Left forelimb (tissue), 1 donor: ENCODE measurements at places on chromosomes 7 and 10.

- no peak for DNase-seq
These were observed 255.5 kb downstream of the AGMO start for GRCh38 chr7:15306296-15306695.

DNA sequence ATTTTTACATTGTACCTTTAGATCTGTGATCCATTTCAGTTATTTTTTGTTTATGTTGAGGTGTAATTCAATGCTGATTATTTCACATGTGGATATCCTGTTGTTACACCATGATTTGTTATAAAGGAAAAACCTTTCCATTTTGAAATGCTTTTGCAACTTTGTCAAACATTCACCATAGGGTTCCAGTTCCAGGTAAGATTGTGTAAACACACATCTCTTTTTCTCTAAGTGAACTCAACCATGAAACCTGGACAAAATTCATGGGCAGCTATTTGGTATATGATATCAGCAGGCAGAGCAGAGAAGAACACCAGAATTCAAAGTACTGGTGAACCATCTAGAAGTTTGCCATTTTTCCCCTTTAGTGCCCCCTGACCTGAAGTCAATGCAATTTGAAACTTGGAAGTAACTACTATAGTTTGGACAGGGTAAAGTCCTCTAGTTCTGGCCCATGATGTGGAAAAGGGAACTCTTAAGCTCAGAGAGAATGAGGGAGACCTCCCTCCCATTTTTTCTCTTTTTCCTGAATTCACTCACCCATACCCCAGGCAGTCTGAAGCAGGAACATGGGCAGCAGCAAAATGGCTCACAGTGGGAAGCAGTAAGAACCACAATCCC lies 446.1 kb downstream of the ATRNL1 start:
- DNase-seq = no peak

DNA sequence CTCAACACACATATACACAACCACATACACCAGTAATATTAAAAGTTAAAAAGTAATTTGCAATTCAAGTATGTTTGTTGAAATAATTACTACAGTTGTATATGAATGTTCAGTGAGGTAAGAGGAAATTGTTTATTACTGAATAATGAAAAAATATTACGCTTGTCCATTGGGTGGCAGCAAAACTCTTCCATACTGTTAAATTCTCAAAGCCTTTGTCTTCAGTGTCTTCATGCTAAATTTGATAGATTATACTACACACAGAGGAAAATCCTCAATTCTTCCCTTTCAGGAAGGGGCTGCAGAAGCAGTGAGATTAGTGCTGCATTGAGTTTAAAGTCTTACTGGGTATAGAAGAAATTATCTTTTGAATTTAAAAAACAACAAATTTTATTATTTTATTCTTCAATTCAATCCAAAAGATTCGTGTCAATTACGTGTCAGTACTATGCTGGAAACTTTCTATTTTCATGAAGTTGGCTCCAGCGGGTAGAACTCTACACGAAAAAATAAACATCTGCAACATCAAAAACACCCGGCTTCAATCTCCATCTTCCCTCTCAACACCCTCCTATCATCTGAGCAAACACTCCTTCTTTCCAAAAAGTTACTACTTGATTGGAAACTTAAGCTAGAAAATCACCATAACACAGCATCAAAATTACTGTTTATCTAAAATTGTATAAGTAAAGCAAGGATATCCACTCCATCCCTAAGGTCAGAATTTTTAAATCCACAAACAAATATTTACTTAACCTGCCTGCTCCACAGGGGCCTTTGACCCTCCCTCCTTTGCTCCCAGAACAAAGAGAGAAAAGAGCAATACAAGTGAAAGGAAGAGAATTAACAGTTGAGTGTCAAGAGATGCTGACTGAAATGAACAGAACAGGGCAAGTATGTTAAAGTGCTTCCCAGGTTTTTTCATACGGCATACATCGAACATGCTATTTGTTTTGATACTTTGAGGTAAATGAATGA lies 37.0 kb upstream of the TES start:
- DNase-seq = no peak

DNA sequence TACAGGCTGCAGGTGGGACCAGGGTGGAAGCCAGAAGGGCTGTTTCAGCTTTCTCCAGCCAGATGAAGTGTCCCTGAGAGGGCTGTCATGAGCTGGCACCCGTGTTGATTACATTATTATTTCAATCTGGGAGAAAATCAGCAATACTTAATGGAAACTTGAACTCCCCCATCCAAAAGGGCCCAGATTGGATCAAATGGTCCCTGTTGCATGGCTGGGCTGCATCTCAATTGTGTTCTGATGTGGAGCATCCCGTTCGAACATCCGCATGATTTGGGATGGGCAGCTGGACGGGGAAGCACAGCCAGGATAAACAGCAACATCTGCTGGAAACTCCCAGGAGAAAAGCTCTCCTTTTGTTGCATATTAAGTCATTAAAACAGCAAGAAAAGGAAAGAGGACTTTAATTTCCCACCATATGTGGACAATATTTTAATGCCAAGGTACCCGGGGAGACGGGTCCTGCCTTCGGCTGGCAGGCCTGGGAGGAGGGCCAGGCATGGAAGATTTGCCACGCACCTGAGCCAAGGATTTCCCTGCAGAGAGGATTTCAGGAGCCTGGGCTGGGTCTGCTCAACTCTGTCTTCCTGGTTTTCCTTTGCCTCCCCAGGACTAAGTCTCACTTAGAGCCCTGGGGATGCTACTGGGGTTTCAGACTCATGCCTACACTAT lies 52.4 kb downstream of the NPTX2 start:
- DNase-seq = peak; percentile 78

DNA sequence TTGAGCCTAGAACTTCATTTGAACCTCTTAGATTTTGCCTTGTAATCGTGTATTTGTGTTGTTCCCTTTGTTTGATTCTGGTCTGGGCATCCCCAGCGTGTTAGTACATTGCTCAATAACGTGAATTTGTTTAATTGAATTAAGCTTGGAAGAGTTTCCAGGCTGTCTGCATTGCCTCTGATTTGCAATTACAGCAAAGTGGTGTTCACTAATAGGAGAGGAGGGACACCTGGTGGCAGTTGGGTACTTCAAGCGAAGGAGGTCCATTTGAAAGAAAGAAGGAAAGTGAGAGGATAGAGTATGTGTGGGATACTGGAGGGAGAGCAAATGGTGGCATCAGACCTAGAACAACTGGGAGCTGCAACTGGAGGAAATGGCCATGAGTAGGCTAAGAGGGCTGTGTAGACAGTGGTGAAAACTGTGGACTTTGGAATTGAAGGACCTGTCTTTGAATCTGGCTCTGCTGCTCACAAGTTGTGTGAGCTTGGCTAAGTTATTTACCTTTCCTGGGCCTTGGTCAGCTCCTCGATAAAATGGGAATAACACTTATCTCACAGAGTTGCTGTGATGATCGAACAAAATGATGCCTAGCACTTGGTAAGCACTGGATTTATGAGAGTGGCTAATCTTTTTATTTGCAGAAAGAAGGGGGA lies 15.1 kb downstream of the LSMEM1 start:
- DNase-seq = no peak

DNA sequence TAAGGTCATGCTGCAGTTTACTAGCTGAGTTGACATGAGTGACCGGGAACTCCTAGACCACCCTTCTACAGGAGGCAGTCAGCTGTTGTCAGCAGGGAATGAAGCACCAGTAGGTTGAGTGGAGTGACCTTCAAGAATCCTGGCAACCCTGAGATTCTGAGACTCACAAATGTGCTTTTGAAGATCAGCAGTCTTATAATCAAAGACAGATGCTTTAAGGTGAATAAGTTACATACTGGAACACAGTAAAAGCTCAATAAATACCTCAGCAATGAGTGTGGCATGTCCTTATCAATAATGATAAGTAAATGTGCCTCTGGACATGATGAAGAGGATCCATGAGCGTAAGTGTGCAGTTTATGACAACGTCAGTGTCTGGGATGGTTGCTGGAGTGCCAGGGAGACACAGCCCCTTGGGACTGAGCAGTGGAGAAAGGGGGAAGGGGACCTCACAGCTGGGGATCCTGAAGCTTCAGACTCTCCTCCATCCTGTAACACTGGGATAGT lies 11.9 kb upstream of the OR6V1 start:
- no peak for DNase-seq

GRCh38 chr7:104541897-104542296 lies 213.5 kb downstream of the LHFPL3 start:
- no peak for DNase-seq

- DNase-seq = no peak
These were observed 70.2 kb downstream of the CAV1 start for GRCh38 chr7:116595063-116595462.

- DNase-seq = peak; percentile 84
These were observed 609 bp downstream of the SGPL1 start for GRCh38 chr10:70816220-70816894.

DNA sequence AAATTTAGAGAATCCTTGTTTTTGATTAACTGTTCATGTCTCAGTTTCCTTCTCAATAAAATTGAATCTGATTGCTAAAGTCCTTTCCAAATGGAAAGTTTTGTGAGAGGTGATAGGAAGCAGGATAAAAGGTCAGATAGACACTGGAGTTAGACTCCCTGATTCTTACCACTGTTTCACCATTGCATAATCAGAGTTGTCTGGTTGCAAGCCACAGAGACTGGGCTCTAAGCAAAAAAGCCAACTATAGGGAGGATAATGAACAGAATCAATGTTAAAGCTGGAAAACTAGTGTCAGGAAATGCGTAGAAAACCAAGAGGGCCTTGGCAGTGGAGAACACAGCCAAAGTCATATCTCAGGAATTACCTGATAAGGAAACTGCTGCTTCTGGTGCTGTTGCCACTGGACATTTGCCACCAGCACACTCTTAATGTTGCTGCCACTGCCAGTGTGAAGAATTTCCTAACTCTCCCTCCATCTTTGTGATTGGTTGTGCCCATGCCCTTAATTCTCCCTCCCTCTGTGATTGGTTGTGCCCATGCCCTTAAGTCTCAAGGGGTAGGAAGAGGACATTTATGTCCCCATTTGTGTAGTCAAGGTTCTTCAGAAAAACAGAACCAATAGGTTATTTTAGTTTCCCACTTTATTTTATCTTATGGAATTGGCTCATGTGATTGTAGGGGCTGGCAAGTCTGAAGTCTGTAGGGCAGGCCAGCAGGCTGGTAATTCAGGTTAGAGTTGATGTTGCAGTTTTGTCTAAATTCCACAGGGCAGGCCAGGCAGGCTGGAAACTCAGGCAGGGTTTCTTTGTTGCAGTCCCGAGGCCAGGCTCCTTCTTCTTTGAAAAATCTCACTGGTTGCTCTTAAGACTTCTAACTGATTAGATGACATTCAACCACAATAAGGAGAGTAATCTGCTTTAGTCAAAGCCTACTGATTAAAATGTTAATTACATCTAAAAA lies 639.0 kb downstream of the REEP3 start:
- no peak for DNase-seq

GRCh38 chr10:13831711-13832141 lies 245.0 kb downstream of the PRPF18 start:
- DNase-seq = no peak

DNA sequence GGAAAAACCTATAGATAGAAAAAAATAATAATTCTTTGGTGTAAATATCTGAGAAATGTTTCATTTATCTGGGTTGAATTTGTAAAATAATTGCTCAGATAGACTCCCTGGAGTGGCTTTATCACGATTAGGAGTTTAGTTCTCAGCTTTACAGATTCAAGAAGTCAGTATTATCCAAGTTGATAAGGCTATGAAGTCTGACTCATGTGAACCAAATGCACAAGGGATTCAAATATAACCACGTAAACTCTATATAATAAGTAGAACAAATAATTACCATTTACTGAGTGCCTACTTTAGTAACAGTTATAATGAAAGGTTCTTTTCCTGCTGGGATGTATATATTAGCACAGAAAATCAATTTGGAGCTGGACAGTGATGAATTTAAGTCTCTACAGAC lies 290.4 kb downstream of the PRKG1 start:
- DNase-seq = no peak

DNA sequence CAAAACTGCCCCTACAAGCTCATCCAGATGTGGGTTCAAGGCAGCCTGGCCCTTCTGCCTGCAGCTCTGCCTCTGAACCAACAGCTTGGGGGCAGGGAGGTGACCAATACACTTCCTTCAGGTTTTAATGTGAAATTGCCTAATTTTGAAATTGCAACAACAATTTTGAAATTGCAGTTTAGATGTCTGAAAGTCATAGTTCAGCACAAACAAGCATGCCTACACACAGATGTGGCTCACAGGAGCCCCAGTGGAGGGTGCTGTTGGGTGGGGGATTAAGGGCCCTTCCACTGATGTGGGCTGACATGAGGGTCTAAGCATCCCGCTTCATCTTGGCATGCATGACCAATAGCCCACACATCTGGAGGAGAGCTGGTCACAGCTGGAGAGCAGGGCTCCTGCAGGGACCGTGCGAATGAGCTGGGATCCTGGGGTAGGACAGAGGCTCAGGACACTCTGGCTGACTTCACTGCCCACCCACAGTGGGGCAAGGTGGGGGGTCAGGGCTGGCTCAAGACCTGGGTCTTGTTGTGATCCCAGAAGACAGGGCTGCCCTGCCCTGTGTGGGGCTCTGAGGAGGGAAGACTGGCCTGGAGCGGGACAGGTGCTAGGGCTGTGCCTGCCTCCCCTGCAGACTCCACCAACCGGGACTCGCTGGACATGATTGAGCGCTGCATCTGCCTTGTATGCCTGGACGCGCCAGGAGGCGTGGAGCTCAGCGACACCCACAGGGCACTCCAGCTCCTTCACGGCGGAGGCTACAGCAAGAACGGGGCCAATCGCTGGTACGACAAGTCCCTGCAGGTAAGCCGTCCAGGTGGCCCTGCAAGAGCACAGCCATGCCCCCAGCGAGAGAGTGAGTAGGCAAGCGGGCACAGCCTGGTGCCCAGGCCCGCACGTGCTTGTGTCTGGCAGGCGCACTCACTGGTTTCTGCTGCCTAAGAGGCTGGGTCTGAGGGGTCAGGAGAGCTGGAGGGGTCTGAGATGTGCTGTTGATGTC lies 32.3 kb downstream of the CHAT start:
- peak; percentile 55 for DNase-seq

DNA sequence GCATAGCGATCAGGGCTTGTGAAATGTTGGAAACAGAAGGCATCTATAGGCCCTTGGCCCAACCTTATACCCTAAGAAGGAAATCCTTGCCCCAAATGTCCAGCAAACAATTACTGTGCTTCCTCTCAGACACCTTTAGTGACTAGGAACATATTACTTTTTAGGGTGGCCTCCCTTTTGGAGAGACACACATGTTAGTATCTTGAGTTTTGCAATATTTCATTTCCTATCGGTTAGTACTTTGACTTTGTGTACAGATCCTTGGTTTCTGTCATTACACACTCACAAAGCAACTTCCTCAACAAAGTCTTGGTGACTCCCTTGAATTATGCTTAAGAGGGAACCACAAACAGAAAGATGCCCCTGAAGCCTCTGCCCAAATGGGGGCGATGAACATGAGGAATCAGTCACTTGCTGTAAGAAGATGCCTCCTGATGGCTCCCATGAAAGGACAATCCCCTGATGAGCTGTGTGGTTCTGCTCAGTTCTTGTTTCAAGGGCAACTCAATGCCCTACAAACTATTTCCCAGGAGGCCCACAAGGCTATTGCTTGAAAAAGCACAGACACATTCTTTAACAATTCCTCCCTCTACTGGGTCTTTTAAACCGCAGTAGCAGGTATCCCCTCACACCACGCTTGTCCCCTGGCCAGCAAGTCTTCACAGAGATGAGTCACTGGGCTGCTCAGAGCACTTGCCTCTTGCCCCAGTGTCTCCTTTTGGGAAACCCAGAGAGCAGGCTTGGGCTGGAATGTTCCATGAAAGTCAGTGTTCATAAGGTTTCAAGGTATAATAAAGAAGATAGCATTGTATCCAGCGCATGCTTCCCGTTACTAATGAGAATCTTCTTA lies 196.2 kb downstream of the FANK1 start:
- DNase-seq = no peak

- no peak for DNase-seq
These were observed 70.3 kb upstream of the KMT2E start for GRCh38 chr7:104943502-104944343.
